Stimulated activated CD4-positive, alpha-beta T cell treated with anti-CD3 and anti-CD28 coated beads, Interleukin-12 subunit alpha, Interleukin-12 subunit beta, amount 100 ng/mL, for 24 hours (primary cell): ENCODE measurements at places on chromosomes 3 and 15.
A peak's percentile ranks its signal among the peaks of the same experiment; 100 is the strongest.

GRCh38 chr3:99686955-99687612, 48.7 kb downstream of the COL8A1 start:
- no peak for DNase-seq

DNA sequence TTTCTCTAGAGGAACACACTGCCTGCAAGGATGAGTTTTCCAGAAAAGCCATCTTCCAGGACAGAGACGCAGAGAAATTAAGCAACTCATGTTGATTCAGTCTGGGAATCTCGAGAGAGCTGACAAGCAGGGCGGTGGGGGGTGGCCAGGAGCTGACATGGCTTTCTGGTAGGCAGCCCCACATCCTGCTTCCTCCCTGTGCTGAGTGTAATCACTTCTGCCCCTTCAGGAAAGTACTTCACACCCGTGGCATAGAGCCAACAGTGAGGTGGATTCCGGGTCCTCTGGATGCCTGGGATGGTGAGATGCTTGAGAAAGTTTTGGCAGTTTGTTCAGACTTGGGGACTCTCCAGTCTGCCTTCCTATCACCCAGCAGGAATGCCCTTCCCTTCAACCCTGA, 221.1 kb downstream of the SLCO3A1 start:
- DNase-seq: no peak

DNA sequence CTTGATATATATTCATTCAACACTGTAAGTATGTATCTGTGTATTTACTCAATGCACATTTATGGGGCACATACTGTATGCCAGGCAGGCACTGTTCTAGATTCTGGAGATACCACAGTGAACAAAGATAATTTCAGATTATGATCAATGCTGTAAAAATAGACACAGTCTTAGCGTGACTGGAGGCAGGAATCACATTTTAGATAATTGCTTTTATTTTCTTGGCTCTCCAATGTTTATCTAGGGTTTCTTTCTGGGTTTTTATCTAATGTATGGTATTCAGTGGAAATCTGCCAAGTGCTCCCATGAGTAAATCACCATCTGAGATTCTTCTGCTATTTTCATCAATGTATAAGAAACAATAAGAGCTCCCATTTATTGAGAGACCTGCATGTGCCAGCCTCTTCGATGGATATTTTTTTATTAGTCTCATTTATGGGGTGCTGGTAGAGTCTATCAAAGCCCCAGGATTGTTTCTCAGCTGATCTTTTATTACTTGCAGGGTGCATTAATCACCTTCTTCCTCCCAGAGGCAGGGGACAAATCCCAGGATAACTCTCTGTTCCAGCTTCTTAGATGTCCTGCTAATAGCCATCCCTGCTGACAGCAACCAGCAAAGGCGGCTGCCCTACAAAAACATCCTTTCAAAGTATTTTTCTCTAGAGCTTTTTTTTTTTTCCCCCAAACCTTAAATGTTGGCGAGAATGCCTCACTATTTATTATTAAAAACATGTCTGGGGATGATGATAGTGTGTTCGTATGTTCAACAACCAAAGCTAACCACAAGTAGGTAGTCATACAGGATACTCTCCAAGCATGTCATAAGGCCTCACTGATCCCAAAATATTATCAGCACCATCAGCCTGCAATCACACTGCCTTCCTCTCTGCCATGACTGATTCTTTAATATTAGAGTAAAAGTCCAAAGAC, 331.0 kb upstream of the RASGRP1 start:
- no peak for DNase-seq

DNA sequence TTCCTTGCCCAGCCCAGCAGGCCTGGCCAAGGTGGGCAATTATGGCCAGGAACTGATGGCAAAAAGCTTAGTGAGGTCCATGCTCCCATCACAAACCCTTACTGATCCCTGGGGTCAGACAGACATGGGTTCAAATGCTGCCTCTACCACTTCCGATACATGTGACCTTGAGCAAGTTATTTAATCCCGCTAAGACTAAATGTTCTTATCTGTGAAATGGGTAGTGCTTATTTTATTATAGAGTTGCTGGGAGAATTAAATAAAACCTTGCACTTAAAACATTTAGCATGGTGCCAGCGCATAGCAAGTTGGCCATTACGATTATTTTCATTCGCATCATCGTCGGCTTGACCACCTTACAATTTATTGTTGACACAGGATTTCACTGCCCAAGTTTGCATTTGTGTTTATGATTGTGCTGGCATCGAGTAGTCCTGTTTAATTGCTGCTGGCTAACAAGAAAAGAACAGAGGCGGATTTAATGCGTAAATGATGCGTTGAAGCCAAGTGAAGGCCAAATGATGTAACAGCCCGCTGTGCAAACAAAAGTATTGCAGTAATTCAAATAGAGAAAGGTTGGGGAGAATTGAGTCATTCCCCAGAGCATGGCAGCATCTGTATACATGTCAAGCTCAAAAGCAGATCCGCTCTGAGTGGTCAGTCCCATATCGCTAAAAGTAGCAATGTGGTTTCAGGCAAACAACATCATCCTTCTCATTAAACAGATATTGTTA, 7.3 kb upstream of the FURIN start:
- DNase-seq: no peak

GRCh38 chr15:43516185-43516584, 1.2 kb upstream of the MAP1A start:
- DNase-seq: no peak

DNA sequence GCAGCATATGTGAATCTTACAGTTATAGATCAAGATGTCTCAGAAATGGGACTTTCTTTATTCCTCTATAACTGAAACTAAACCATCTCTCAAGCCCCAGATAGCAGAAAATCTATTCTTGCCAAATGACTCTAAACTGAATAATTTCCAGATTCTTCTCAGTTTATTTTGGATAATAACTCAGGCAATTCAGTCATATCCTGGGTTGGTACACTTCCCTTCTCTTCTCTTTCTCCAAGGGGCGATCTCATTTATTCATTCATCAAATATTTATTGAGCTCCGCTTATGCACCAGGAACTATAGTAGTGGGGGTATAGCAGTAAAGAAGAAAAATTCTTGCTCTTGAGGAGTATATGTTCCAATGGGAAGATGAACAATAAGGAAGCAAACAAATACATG, 13.5 kb upstream of the PCOLCE2 start:
- no peak for DNase-seq

DNA sequence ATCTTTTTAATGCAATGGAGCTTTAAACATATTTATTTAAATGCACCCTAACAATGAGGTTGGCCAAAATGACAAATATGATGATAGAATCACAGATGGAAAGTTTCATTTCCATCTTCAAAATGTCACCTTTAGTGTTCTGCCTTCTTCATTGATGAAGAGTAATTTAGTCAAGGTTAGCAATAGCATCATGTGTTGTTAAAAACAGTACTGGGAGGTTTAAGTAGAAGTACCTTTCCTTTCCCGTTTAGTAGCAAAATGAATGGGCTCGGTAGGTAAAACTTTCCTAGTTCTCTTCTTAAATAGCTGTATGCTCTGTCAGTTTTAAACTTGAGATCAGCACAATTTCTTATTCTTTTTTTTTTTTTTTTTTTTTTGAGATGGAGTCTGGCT, 35.1 kb downstream of the EIF2AK4 start:
- no peak for DNase-seq

DNA sequence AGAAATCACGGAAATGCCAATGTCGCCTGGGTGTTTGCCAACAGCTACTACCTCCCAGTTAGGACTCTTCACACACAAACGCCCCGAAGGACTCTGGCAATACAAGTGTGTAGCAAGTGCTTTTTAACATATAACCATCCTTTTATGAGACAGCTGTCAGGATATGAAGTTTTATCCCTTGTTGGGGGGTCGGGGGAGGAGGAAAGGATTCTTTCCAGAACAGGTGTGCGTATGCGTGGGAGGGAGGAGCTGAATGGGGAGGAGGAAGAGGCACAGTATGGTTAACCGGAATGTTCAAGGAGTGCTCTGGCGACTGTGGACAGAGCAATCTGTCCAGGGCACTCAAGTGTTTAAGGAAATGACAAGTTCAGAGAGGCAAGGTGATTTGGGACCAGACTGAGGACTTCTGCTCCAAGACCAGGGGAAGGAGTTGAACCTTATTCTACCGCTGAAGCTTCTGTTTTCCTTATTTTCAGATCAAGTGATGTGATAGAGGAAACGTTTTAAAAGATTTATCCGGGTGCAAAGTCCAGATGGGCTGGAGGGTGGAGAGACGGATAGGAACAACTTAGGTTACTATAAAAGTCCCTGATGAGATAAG, 1.3 kb downstream of the TSPAN3 start:
- no peak for DNase-seq

DNA sequence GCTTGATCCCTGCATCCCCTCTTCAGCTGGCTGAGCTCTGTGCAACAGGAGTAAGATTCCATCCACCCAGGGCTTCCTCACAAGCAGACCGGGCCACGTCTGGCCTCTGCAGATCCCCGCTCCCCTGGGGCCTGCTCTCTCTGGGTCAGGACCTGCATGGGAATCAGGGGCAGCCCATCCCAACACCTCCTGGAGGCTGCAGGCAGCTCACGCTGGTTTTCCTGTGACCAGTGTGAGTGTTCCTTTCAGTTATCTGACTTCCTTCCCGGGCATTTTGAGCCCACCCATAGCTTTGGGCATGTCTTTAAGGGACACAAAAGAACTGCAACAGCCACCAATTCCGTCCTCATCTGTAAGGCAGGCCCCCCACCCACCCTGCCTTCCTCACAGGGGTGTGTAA, 16.3 kb downstream of the NUP210 start:
- no peak for DNase-seq

- DNase-seq: no peak
Measured at GRCh38 chr15:80536716-80537115, 132.5 kb downstream of the ARNT2 start.

- no peak for DNase-seq
Measured at GRCh38 chr3:86986671-86987420, 4.1 kb downstream of the VGLL3 start.

DNA sequence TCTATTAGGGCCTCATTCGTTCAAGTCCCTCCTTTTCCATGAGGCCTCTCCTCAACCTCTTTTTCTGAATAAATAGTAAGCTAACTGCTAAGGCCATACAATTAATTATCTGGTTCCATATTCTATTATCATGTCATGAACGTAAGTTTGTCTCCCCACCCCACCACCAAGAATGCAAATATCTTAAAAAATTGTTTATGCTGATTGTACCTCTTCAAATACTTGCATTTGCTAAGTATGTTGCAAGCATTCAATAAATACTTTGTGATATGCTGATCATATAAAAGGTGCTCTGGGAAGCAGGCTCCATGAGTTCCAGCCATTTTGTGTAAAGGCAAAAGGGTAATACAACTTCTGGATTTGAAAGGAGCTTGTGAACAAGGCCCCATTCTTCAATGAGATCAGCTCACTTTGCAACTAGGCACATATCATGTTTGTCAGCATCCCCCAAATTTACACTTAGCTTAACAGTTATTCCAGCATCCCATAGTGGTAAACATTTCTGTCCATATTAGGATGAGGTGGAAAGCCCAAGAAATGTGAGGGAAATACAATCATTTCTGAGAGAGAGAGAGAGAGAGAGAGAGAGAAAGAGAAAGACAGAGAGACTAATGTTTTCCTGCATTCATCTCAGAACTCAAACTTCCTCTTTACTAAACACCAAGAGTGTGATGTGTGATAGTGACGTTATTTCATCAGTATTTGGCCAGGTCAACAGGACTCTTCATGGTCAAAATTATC, 33.2 kb downstream of the SLC12A8 start:
- DNase-seq: no peak

DNA sequence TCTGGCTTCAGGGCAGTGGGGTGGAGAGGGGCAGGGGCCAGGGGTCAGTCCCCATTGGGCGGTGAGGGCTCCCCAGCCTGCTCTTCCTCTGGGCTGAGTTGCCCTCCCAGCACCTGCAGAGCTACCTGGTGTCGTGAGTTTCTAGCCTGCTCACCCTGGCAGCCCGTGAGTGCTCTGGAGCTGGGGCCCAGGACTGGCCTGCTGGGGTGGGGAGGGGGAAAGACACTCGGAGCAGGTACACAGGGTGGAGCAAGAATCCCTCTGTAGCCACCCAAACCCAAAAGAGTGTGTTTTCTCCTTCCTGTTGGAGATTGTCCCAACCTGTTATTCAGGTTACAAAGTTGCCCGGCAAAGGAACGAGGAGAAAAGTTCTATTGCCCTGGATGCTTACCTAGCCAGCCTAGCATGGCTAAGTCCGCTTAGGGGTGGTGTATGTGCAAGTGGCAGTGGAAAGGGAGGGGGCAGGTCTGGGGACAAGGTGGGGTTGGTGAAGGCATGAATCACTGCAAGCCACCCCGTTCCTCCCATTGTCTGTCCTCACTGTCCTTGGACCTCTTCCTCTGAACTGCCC, 8.9 kb downstream of the FAM3D start:
- DNase-seq: no peak

DNA sequence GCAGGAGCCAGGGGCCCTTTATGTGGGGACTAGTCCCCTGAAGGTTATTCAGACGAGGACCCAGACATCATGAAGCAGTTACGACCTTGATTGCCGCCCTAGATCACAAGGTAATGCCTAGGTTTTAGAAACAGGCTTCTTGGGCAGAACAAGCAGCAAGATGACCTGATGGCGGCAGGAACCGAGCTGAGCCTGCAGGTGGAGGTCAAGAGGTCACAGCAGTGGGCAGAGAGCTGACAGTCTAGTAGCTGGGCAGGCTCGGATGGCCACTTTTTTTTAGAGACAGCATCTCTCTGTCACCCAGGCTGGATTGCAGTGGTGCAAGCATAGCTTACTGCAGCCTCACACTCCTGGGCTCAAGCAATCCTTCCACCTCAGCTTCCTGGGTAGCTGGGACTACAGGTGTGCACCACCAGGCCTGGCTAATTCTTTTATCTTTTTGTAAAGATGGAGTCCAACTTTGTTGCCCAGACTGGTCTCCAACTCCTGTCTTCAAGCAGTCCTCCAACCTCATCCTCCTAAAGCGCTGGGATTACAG, 83.5 kb upstream of the ABHD17C start:
- no peak for DNase-seq

- DNase-seq: no peak
Measured at GRCh38 chr15:63156086-63156710, 1.1 kb downstream of the RPS27L start.

DNA sequence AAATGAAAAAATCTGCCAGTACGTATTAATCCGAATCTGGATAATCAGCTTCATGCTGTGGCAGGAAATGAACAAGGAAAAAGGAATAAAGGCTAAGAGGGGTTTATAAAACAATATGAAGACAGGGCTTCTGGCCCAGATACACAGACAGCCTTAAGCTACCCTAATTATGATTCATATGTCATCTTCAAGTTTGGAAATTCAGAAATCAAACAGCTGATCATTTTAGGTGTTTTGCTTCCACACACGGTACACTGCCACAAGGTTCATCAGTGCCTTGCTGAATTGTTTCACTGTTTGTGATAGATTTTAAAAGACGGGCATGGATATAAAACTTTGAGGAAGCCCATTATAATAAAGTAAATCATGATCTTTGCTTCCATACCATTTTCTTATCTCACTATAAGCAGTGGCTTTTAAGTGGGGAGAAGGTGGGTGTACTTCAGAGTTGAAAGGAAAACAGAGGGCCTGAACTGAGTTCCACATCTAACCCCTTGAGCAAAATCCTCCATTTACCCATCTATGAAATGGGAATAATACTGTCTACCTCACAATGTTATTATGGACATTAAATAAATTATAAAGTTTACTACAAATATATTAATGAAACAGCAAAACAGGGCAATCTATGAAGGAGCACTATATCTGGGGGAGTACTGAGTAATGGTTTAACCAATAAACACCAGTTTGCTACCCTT, 15.7 kb downstream of the GTPBP8 start:
- no peak for DNase-seq

GRCh38 chr15:69679623-69680228, 227.1 kb downstream of the RPLP1 start:
- DNase-seq: peak; percentile 43

GRCh38 chr15:69783211-69783610, 314.5 kb downstream of the TLE3 start:
- no peak for DNase-seq
